Activated T-cell treated with anti-CD3 and anti-CD28 coated beads for 24 hours (primary cell): ENCODE measurements at places on chromosomes 1 and 21.

- DNase-seq = no peak
These were observed 352 bp downstream of the KCNK1 start for GRCh38 chr1:233614173-233614742.

DNA sequence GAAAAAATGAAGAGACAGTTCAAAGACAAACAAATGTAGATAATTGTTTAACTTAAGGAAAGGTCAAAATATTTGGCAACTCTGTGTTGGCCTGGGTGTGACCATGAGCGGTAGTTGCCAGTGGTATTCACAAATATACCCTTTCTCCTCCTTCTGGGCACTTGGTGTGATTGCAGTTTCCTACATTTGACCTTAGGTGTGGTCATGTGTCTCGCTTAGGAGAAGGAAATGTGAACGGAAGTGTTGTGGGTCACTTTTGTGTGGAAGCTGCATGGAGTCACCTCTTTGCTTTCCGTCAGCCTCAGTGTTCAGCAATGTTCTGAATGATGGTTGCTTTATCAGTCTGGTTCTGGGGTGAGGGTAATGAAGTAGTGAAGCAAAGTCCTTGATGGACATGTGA lies 3.4 kb upstream of the PCSK9 start:
- no peak for DNase-seq

- DNase-seq = no peak
These were observed 37.8 kb upstream of the TMPRSS2 start for GRCh38 chr21:41545500-41546359.

DNA sequence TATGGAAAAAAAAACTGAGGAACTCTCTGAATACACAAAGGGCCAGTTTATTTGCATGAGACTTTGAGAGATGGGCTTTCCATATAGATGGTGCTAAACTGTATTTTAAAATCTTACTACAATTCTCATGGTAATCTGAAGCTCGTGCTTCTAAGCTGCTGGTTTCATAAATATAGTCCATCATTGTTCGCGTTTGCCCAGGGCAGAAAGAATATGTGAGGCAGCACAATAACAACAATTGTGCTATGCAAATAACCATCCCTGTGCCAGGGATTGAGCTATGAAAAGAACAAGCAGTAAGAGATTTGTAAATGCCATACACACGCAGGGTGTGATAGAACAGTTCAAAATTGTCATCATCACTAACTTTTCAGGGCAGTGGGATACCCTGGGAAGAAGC lies 4.9 kb upstream of the EPS15 start:
- DNase-seq = no peak

DNA sequence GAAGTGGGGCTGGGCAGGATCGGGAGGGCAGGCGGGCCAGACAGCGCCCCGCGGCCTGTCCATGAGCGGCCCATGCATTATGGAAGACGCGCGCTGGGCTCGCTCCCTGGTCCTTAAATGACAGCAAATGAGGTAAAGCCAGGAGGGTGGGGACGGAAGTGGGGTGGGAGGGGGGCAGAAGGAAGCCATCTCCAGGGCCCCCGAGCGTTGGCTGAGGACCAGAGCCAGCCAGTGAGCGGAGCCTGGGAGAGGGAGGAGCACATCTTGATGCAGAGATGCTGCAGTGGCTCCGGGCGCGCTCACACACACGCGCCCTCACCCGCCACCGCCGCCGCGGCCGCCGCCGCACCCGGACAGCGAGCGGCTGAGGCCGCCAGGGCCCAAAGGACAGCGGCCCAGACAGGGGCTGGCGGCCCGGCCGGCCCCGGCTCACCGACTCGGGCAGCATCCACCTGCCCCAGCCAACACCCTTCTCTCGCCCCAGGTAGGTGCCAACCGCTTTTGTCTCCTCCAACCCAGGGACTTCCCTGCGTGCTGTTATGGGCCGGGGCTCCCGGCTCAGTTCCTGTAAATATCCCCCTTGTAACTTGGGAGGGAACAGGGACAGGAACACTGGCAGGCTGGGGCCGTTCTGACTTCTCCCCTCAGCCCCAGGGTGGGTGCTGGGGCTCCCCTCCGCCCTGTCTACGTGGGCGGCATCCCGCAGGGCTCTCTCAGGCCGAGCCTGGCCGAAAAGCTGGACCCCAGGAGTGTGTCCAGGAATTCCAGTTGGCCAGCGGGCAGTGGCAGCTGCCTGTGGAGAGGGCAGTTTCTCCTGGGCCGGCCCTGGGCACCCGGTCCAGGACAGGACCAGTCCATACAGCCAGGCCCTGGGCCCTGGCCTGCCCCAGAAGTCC lies at the start of gene CNTN2:
Gene CNTN2, plus strand, starts transcription at position 302 of the 896 bp plus-strand sequence. CDS start 9,974 bp downstream, outside the sequence.
- DNase-seq = no peak

DNA sequence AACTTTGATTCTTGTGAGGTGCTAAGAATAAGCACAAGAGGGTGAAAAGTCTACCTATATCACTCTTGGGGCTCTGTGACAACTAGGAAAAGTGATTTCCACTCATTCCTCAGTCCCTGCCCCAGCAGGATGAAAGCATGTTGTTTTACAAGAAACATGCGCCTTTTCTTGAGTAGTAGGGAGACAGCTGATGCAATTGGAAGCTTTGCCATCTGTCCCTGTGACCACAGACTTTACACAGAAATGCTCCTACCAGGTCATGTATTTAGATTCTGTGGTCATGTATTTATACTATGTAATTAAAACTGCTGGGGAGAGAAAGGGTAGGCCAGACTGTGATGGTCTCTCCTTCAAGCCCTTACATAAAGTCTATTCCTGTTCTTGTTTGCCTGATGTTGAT lies 445.5 kb downstream of the PTPRC start:
- no peak for DNase-seq

DNA sequence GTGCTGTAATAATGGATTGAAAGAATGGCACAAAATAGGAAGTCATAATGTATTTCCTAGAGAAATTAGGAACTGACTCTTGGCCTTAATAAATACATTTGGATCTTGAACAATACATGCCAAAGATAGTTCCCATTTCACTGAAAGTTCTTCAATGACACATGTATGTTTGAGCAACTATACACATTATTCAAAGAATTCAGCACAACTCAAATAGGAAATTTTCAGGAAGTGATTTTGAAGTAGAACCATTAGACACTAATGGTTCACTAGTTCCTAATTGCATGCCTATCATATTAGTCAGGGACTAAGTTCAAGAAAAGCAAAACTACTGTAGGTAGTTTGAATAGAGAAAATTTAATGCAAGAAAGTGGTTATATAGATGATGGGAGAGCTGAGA lies 404.7 kb downstream of the LMO4 start:
- no peak for DNase-seq

GRCh38 chr1:88188038-88188437 lies 496.0 kb upstream of the PKN2 start:
- no peak for DNase-seq

DNA sequence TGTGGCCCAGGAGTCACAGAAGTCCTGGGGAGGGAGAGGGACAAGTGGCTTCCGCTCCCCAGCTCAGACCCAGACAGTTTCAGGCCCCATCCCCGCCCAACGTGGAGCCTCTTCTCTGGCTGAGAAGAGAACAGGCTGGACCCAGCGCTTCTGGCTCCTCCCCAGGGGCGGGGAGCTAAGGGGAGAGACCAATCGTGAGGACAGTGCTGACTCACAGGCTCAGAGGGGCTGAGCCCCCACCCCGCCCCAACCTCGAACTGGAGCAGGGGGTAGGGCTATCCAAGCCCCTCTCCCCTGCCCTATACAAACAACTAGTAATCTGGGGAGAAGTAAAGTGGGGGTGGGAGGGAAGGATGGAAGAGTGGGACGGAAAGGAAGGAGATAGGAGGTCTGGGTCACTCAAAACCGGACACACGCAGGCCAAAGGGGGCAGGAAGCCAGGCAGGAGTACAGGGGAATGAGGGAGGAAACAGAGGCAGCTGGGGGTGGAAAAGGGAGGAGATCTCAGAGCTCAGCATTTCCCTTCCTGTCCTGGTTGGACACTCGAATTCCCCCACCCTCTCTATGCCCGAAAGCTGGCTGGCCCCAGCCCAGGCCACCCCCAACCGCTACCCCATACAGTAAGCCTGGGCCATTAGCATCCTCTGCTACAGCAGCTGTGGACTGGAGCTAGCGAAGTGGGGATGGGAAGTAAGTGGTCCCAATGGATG lies at the start of gene SHC1:
Gene SHC1, minus strand, starts transcription at position 117 of the 710 bp plus-strand sequence. CDS start 221 bp downstream, outside the sequence.
- DNase-seq = no peak

DNA sequence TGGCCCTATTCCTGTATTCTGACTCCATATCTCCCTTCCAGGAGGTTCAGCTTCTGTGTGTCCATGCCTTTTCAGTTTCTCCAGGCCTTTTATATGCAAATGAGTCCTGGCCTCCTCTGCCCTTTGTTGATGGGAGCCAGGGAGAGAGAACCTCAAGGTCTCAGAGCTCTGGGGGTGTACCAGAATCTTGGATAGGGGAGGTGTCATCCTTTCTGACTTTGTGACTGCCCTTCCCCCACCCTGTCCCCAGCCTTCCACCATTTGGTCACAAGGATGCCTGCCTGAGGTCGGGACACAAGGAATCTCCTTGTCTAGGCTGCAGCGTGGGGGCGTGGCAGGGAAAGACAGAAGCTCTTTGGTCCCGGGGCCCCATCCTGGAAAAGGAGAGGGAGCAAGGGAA lies 18.6 kb downstream of the LURAP1 start:
- DNase-seq = no peak

DNA sequence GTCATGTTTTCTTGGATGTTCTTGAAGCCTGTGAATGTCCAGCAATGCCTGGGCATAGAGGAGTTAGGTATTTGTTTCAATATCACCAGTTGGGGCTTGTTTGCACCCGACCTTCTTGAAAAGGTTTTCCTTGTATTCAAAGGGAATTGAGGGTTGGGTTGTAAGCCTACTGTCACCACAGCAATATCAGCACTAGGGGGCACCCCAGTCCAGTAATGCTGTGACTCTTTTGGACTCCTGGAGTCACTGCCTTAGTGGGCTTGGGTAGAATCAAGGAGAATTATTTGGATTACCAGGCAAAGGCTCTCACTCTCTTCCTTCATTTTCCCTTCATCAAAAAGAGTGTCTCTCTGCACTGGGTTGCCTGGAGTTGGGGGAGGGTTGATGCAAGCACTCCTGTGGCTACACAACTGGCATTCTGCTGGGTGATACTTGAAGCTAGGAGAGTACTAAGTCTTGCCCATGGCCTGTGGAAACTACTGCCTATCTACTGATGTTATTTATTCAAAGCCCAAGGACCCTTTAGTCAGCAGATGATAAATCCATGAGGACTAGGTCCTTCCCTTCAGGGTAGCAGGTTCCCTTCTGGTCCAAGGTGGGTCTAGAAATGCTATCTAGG lies 34.5 kb downstream of the OR10R2 start:
- peak; percentile 28 for DNase-seq

- no peak for DNase-seq
These were observed 7.0 kb downstream of the ALDH4A1 start for GRCh38 chr1:18895317-18895716.

DNA sequence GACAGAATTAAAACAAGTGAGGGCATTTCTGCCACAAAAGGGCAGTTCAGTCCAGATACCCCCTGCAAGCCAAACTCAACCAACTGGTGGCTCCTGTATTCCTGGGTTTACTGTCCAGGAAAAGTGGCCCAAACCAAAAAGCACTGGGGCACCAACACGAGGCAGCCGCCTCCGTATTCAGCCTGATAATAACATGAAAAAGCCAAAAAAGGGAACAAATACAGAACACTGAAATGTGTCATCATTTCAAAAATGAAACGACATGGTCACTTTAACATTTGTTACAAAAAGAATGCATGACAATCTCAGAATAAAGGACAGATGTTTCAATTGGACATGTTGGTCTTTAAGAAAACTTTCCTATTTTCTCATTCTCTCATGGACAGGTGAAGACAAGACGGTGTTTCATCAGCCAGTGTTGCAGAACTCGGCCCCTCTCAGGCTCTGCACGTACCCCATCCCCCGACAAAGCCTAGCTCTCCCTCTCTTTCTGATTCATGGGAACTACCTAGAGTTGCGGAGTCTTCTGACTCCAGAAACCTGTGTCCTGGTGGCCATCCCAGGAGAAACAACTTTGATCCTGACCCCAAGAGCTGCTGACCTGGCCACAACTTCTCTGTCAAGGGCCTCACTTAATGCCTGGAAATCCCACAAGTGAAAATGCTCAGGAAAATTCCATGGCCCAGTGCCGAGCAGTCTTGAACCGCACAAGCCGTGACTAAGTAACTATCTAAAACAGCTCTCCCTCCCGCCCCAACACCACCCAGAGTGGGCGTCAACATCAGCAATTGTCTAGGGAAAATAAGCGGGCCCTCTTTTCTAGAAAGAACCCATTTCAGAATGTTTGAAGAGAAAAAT lies 27.1 kb downstream of the ZBTB17 start:
- no peak for DNase-seq

DNA sequence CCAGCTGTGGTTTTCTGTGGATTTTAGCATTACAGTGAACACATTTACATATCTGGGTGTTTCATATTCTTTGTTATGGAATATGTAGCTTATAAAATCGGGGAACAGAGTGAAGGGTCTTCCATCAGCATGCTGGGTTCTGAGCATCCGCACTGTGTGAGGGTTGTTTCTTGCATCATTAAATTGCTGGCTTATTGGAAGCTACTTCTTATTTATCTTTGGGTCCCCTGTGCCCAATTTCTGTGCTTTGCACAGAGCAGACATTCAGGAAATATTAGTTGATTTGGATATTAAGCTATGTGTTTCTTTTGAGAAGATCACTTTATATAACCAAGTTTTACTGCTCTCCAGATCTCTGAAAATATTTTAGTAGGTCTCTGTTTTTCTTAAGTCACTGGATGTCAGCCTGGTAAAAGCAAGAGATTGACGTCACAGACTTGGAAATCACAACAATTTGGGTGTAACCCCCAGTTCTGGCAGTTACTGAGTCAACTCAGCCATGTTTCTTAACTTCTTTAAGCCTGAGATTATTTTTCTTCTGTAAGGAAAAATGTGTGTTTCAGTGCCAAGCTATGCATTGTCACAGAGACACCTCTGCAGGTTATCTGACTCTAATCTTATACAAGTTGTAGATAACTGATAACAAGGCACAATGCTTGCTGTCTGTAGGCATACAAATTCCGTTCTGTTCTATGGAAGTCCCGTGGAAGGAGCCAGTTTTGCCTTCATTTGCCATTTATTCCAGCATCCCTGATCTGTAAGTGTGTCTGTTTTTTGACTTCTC lies 258.3 kb upstream of the KAZN start:
- DNase-seq = no peak

GRCh38 chr1:244027491-244028145 lies 23.5 kb upstream of the ZBTB18 start:
- no peak for DNase-seq

- DNase-seq = no peak
These were observed 77.3 kb downstream of the RPE65 start for GRCh38 chr1:68372487-68372886.

DNA sequence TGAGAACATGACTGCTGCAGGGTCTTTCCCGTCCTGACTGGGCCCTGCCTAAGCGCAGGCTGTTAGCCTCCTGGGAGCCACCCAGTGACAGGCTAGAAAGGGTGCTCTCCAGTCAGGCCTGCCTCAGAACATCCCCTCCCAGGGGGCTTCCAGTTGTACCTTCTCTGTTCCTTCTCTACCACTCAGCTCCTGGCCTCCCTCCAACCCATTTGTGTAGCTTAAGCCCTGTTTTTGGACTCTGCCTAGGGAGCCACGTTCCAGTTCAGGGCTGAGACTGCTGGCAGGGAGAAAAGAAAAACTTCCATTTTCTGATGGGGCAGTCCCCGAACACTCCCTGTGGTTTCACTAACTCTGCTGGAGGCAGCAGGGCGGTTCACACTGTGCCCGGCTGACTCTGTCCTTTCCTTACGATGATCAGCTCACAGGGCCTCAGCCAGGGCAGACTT lies 15.3 kb upstream of the POU3F1 start:
- no peak for DNase-seq
